ENCODE measurements at places on chromosomes 1 and 21.

DNA sequence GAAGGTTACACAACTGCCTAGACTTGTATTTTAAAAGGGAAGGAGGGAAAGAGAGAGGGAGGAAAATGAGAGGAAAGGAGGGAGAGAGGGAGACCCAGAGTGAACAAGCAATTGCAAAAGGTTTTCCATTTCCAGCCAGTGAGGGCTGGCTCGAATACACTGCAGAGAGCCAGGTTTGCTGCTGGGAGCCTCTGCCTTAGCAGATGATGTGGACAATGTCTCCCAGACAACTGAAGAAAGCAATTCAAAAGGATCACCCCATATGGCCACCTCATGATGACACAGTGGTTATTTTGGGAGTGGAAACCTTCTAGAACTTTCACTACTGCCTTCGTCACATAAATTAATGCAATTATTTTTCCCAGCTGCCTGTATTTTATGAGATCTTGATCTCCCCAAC, 86.4 kb downstream of the BCAR3 start:
- DNase-seq = no peak

GRCh38 chr1:50080904-50081586, 27.7 kb upstream of the ELAVL4 start:
- no peak for DNase-seq

DNA sequence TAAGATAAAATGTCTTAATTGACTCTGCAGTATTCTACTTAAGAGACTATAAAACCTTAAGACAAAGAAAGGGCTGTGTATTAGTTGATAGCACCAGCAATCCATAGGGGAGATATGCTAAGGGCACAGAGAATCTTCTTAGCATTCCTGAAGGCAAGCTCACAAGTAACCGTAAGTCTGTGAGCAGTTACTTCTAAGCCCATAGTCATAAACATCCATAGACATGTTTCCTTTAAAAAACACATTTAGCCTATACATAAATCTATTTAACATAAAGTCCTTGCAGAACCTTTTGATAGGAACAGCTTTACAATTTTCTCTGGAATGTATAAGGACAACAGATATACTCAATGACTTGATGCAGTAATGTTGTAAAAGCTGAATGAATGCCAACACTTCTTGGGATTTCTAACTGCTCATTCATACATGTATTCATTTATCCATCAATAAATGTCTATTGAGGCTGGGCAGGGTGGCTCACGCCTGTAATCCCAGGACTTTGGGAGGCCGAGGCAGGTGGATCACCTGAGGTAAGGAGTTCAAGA, 6.3 kb upstream of the ERRFI1 start:
- DNase-seq = no peak

- DNase-seq = no peak
Measured at GRCh38 chr1:22107126-22107525, 35.8 kb downstream of the WNT4 start.

- no peak for DNase-seq
Measured at GRCh38 chr21:31846690-31847089, 26.1 kb upstream of the HUNK start.

DNA sequence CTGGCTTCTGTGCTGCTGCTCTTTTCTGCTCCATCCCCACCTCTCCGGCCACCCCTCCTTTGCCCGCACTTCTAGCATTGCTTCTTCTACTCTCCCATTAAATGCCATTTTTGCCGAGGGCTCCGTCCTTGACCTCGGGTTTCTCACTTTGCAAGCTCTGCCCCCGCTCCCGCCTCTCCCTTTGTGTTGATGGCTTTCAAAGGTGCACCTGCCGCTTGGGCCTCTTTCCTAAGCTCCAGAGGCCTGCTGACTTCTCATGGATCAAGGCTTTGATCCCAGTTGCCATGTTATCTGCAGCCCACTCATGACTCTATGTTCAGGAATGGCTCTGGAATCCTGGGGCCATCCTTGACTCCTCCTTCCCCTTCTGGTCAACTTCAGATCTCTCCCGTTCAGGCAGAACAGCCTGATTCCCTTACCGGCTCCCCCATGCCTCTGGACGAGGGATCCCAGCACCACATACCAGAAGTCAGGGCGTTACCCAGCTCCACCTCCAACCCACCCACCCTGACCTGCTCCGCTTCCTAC, 54.3 kb downstream of the TLR5 start:
- DNase-seq = no peak

DNA sequence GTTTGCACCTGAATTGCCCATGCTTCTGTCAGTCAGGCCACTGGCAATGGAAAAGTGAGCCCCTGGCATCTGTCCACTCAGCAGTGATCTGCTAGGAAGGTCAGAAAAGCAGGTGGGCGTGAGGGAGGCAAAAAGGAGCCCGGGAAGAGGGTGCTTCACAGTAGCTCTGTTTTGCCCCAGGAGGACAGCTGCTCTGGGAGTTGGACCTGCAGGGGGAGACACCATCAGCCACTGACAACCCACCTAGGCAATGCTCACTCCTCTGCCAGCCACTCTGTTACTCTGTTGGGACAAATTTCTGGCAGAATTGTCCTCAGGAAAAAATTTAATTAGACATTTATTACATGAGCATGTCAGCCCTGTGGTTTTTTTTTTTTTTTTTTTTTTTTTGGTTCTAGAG, 146.4 kb downstream of the LRIG2 start:
- DNase-seq = no peak

GRCh38 chr1:171715813-171716251, 26.0 kb downstream of the VAMP4 start:
- no peak for DNase-seq

DNA sequence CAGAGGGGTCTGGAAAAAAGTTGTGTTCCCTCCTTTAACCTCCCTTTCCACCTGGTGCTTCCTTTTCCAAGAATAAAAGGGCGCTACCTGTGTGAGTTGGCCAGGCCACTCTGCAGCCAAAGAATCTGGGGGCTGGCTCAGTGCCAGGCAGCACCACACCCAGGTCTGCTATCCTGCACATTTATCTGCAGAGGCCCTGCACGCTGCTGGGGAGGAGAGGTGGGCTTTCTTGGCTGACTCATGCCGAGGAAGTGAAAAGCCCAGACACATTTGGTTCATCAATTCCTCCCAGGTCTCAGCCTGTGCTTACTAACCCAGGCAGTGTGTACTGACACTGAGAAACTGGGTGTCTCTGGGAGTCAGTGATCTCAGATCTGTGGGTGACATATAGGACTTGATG, 79.8 kb upstream of the F3 start:
- DNase-seq = no peak

DNA sequence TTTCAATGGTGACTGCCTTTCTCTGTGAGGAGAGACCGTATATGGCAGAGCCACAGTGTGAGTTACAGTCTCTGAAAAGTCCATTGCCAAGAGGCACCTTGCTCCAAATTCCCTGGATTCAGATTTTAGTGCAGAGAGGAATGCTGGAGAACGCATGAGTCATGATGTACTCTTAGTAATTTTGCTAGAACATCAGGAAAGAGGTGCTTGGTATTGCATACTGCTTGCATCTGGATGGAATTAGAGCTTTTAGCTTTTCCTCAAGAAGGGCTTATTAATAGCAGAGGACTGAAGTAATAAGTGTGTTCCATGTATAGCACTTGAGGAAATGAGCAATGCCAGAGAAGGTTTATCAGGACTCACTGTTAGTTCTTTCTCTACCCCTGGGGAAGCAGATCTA, 40.5 kb upstream of the AKT3 start:
- no peak for DNase-seq

DNA sequence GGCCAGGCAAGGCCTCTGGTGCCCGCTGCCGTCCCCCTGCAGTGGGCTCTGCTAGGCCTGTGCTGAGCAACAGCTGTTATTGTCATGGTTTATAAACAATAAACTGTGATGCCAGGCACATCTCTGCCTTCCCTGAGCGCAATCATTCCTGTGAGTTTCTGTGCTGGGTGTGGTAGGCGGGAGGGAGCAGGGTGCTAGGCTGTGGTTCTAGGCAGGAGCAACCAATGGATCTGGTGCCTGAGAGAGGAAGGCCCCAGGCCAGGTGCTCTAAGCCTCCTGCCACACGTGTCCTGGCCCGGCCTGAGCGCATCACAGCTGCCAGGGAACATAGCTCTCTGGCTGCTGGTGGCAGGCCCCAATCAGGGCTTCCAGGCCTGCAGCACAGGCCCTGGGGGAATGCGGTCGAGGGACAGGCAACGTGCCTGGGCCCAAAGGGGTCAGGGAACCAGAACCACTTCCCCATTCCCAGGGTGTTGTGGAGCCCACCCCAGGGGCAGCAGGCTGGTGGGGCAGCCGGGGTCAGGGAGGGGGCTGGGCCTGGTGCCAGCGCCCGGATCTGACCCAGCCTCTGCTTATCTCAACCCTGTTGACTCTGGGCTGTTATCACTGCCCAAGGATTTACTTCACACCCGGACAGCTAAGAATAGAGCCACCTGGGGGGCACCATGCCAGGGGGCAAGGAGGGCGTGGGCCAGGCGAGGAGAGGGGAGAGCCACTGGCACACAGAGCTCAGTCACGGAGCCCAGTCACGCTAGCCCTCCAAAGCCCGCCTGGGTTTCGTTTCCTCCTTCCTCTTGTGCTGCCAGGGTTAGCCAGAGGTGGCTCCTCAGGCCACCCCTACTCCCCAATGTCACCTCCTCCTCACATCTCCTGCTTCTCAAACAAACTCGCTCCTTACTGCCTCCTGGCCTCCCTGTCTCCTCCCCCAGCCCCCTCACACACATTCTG, 11.5 kb downstream of the TRIM46 start:
- no peak for DNase-seq

GRCh38 chr1:53162621-53163020, 20.2 kb upstream of the SLC1A7 start:
- DNase-seq = no peak
